Fibroblast of skin of abdomen (primary cell): ENCODE measurements at places on chromosomes 7 and 10.

- DNase-seq: peak; percentile 70
These were observed 1080.9 kb upstream of the C7orf33 start for GRCh38 chr7:147509541-147510200.

DNA sequence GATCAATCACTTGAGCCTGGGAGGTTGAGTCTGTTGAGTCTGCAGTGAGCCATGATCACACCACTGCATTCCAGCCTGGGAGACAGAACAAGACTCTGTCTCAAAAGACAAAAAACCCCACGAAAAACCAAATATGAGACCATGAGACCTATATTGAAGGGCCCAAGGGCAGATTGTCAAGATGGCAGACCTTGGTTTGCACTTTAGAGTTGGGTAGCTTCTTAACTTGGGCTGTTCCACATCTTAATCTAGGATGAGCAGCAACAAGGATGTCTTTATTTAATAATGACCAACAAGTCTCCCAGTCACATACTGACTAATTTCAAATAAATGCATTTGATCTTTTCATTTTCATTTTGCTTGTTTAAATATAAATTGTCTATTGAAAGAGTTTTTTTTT, 43.8 kb downstream of the KAT6B start:
- no peak for DNase-seq

GRCh38 chr7:81584667-81585066, 185.2 kb downstream of the HGF start:
- no peak for DNase-seq

DNA sequence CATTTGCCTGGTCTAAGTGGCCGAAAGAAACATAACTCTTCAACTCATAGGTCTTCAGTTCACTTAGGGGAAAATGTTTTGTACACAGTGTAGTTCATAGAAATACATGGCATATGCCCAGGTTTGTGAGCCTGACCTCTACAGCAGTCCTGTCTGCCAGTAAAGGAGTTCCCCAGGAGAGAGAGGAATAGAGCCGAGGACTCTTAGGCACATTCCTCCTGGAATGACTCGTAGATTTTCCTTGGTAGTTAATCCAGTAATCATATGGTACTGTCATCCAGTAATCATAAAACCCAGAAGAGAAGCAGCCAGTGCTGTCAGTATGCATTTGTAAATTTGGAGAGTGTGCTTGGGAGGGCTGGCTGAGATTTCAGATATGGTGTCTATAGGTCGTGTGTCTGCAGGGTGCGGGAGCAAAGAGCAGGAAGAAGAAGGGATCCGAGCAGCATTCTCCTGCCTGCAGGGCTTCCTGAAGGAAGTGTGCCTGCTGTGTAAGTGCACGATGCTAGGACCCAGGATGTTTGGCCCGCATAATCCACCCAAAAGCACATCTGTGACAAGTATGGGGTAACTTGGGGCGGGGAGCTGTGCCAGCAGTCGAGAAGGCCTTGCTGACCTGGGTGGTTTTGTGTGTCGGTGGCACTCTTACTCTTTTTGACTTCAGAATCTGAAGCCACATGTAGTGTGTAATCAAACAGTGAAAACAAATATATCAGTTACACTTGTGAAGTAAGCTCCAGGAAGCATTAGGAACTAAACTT, 13.9 kb downstream of the EIF4H start:
- peak; percentile 58 for DNase-seq

GRCh38 chr7:25549271-25549921, 321.1 kb upstream of the NPVF start:
- DNase-seq: no peak

DNA sequence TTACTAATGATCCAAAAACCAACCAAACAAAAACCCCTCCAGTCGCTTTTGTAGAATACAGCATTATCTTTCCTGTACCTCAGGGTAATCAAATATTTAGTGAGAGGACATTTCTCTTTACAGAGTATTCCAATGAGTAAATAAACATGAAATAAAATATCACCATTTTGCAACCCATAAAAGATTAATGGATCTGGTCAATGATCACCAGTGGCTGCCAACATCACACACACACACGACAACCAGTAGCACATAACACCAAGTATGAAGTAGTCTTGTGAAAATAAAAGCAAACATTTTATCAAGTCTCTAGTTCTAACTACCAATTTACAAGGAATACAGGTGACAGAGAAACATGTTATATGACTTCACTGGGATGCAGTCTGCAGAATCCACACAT, 188.6 kb upstream of the IMMP2L start:
- DNase-seq: no peak

DNA sequence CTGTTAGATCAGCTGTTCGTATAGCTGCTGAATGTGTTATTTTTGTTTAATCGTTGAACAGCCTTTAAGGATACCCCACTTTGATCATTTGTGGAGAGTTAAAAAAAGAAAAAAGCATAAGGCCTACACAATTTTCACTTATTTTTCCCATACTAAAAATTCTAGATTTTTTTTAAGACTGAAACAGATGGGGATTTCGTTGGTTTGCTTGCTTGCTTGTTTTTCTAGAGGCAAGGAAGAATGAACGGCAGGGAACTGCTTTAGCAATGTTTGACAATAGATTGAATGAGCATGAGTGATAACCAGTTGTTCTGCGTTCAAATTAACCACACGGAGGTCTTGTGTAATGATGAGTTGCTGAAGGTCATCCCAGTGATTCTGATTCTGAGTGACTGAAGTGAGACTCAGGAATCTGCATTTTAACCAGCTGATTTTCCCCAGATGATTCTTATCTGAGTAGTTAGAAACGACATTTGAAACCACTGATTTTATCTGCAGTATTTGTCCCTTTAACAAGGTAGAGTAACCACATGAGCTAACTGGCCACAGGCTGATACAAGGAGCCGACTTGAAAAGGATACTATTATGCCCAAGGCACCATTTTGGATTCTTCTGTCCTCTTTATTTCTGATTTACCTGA, 85.9 kb downstream of the GPR37 start:
- DNase-seq: no peak

DNA sequence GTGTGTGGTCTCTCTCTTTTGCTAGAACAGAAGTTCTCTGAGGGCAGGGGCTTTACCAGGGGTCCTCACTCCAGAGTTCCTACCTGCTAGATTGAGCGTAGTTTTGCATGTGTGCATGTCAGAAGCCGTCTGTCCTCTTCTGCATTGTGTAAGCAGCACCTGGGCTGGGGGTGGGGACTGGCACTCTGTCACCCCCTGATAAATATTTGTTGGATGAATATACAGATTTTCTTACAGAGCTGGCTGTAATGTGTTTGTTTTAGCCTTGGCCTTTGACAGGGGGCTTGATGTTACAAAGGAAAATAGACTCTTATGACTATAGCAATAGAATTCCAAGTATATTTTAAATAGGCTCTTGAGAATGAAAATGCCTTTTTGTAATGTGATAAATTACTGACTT, 46.6 kb downstream of the WDR37 start:
- DNase-seq: no peak

- no peak for DNase-seq
These were observed 65.8 kb upstream of the FRMD4A start for GRCh38 chr10:14396411-14397048.

- no peak for DNase-seq
These were observed 233.3 kb upstream of the FOXP2 start for GRCh38 chr7:114181280-114181679.

DNA sequence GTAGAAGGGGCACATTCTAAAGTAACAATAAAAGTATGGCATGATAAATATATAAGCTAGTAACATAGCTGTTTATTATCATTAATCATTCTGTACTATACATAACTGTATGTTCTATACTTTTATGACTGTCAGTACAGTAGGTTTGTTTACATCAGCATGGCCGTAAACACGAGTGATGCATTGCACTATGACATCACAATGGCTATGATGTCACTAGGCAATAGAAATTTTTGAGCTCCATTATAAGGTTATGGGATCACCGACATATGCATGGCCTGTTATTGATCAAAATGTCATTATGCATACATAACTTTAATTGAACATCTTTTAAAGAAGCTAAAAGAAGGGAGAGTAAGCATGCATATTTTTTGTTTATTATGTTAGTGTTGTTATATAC, 200.1 kb upstream of the SHH start:
- no peak for DNase-seq

DNA sequence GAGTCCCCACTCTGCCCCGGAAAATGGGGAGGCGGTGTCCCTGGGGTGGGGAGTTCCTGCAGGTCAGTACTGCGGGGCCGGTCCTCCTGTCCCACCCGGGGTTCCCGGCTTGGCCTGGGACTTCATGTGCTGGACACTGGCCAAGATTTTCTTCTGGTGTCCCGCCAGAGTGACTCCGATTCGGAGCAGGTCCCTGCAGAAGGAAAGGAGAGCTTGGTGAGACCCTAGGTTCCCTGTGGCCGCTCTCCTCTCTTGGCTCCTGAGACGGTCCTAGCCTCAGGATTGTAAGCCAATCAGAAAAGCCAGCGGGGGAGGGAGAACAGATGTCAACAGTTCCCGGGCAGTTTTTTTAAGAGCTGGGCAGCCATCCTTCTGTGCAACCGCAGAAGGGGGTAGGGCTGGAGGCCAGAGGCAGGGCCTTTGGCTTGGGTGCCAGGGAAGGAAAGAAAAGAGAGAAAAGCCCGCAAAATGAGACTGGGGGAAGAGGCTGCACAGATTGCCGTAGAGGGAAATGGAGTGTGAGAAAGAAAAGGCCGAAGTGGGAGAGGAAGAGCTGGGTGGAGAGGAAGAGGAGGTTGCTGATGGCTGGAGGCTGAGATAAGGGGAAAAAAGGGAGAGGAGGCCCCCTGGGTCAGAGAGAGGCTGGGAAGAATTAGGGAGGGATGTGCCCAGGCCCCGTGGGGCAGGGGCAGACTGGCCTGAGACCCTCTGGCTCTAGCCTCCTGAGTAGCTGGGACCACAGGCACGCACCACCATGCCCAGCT, 23.7 kb downstream of the EPHB4 start:
- peak; percentile 86 for DNase-seq

DNA sequence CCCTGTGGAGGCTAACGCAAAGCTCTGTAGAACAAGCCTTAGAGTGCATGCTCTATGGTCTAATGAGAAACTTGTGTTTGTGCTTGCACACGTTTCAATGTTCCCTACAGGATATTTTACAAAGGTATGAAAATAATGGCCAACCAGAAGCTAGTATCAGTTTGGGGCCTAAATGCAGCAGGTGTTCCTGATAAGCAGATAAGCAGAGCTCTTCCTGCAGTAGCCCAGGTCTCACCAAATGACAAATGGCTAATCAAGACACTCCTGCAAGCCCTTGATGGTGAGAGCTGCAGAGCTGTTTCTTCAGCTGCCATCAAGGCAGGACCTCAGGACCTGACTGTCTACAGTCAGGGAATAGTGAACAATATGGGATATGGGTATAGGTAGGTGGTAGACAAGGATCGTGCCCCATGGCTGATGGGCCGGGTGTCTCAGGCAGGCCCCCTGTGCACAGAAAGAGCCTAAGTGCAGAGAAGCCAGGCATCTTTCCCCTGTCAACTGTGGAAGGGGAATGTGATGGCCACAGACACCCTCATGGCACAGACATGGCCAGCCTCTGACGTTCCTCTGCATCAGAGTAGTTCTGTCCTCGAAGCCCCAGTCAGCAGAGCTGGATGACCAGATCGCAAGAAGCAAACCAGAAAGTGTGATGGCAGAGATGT, 23.2 kb upstream of the RASSF4 start:
- no peak for DNase-seq

GRCh38 chr10:124158592-124158991, 65.2 kb upstream of the CHST15 start:
- DNase-seq: no peak

DNA sequence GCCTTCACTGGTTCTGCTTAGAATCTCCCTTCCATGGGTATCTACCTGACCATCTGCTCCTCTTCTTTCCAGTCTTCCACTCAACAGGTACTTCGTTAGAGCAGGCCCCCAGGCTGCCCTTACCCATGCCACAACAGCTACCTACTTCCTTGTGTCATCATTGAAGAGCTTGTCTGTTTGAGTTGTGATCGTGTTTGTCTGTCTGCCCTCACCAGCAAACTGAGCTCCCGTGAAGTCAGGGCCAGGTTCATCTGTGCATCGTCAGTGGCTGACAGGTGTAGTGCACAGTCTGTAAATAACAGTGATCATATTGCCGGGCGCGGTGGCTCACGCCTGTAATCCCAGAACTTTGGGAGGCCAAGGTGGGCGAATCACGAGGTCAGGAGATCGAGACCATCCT, 5.0 kb downstream of the NIPSNAP2 start:
- no peak for DNase-seq

DNA sequence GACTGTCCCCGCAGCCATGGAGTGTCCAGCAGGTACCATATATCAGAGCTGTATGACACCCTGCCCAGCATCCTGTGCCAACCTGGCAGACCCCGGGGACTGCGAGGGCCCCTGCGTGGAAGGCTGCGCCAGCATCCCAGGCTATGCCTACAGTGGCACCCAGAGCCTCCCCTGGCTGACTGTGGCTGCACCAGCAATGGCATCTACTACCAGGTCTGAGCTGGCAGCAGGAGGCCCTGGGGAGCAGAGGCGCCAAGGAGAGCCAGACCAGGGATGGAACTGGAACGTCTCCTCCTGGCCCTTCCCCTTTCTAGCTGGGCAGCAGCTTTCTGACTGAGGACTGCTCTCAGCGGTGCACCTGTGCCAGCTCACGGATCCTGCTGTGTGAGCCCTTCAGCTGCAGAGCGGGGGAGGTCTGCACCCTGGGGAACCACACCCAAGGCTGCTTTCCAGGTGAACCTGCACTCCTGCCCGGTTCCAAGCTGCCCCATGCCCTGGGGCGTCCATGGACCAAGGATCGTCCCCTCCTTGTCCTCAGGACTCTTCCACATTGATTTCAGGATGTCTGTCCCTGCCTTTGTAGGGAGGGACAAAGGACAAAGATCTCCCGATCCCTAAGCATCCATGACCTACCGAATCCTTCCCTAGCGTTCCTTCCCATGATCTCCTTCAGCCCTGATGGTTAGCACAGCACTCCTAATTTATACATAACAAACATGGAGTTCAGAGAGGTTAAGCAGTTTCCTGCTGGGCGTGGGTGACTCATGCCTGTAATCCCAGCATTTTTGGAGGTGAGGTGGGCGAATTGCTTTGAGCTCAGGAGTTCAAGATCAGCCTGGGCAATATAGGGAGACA, 33.3 kb downstream of the EPHB4 start:
- DNase-seq: no peak

DNA sequence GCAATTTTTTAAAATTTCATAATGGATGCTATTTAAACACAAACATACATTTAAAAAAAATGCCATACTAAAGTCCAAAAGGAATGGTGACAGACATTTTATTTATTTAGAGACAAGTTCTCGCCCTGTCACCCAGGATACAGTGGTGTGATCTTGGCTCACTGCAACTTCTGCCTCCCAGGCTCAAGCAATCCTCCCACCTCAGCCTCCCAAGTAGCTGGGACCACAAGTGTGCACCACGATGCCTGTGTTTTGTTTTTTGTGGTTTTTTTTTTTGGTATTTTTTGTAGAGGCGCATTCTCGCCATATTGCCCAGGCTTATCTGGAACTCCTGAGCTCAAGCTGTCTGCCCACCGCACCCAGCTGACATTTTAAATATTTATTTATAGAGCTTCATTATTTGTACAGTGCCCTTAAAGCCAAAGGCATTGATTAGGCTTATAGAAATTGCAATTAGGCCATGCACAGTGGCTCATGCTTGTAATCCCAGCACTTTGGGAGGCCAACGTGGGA, 703.5 kb downstream of the AUTS2 start:
- DNase-seq: no peak
